ENCODE measurements at places on chromosomes 1 and 21. TPM values are rescaled to one million over a fixed set of nuclear protein-coding genes. Genes with fewer than 3 reads are reported as not detected.

The KPRP gene
- not detected for total RNA-seq

GRCh38 chr1:175720023-175720422, 23.4 kb downstream of the TNR start:
- DNase-seq = no peak

DNA sequence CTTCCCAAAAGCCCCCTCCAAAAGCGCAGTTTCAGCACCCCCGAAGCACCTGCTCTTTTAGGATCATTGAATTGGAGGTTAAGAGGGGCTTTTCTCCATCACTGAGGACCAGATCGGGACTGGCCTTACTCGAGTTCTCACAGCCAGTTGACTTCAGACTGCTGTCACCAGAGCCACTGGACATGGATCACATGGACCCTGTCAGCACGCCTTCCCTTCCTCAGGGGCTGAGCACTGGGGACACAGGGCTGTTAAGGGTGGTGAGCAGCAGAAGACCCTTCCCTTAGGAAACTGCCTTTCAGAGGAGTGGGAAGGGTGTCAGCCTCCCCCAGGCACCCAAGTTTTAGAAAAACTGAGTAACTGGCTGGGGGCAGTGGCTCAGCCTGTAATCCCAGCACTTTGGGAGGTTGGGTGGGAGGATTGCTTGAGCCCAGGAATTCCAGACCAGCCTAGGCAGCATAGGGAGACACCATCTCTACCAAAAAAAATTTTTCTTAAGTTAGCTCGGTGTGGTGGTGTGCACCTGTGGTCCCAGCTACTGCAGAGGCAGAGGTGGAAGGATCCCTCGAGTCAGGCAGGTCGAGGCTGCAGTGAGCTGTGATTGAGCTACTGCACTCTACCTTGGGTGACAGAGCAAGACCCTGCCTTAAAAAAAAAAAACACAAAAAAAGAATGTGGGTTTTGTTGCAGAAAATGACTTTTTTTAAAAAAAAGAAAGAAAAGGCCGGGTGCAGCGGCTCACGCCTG, 584 bp upstream of the FGR start:
- DNase-seq = no peak

DNA sequence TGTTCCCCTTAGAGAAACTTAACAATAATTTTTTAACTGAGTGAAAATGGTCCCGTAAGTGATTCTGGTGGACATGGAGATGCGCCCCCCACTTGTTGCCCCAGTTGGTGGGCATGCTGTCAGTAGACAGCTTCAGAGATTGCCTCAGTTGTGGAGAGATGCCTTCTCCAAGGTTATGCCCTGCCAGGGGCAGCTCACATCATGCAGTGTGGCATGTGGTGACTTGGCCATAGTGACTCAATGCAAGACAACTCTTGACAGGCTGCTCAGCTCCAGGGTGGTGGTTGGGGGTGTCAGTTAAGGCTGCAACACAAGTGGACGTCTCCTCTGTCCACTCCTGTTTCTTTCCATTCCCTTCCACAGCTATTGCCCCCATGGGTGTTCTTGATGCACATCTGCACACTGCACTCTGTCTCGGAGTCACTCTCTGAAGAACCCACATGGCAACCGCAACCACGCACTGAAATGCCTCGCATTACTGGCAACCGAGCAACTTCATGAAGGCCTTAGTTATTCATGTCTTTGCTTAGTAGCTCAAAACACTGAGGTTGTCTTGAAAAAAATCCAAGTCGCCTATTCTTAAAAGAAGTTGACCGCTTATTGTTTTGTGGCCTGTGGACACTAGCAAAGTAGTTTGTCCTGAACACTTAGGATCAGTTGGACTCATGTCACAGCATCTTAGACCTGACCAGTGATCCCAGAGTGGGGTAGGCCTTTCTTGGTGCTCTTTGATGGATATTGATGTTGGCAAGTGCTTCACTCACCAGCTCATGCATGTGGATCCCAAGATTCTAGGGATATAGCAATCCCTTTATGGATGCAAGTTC, 54.8 kb upstream of the USP1 start:
- no peak for DNase-seq
